ENCODE measurements at places on chromosomes 11 and 22.

DNA sequence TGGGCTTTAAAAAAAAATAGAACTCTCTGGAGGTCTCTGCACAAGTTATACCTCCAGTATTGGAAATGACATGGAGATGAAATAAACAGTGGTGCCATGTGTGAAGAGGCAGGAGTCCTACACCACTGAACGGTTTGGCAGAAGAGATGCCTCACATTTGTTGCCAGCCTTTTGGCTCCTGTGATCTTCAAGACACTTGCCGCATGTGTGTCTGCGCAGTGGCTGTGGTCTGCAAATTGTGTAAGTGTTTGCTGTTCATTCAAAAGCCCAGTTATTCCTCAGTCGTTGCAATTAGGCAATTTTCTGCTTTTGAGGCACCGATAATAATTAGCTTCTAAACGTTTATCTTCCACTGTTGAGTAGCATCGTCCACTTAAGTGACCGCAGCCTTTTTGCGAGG lies 319.1 kb downstream of the BRD1 start:
- no peak for DNase-seq

DNA sequence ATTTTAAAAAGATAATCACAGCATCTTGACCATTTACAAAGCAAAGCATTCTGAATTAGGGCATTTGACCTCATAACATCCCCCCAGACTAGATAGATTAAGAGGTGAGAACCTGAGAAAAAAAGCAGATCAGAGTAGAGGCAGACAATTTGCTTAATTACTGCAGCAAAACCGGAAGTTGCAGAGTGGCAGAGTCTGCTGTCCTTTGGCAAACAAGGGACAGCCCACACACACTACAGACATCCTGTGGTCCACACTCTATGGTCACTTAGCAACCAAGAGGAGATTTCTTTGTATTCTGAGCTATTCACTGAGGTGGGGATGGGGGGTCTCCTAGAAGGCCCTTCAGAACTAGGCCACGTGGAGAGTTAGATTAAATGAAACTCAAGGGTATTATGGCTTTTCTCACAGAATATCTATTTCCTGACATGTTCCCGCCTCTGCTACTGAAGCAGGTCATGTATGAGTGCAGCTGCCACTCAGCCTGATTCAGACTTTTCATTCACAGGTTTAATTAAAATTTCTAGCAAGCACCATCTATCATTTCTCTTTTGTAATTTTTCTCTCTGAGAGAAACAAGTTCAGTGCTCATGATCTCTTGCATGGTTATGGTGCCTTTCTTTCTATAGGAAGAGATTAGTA lies 48.5 kb downstream of the SVIP start:
- no peak for DNase-seq

GRCh38 chr11:19419021-19419750 lies 178.4 kb upstream of the E2F8 start:
- no peak for DNase-seq

DNA sequence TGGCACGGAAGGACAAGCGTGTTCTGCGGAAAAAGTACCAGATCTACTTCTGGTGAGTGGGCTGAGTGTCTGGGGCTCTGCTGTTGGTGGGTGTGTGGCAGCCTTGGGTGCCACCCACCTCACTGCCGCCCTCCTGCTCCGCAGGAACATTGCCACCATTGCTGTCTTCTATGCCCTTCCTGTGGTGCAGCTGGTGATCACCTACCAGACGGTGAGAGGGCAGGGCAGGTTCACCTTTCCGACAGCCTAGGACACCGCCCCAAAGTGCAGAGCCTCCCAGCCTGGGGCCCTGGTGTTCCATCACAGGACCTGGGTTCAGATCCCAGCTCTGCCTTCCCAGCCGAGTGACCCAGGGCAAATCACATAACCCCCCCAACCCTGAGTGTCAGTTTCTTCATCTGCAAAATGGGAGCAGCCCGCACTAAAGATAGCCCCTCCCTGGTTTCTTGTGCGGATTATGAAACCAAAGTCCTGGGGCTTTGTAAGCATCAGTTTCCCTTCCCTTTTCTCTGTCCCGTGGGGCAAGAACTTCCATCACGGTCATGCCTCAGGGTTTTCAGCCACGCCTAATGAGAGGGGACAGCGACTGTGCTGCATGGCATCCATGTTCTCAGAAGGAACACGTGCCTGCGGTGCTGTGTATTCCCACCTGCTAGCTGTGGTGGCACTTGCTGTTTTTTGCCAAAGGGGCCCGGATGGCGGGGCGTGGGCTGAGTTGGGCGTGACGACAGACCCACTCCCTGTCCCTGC lies 9.8 kb upstream of the TAGLN start:
- DNase-seq, result no peak

GRCh38 chr11:72896431-72896830 lies 82.2 kb downstream of the ATG16L2 start:
- DNase-seq, result no peak

- DNase-seq, result no peak
These were observed 45.6 kb upstream of the PLET1 start for GRCh38 chr11:112306230-112306629.
